Occipital lobe (tissue), 3 donors: ENCODE measurements at places on chromosomes 6 and 20.
A peak's percentile ranks its signal among the peaks of the same experiment; 100 is the strongest.

DNA sequence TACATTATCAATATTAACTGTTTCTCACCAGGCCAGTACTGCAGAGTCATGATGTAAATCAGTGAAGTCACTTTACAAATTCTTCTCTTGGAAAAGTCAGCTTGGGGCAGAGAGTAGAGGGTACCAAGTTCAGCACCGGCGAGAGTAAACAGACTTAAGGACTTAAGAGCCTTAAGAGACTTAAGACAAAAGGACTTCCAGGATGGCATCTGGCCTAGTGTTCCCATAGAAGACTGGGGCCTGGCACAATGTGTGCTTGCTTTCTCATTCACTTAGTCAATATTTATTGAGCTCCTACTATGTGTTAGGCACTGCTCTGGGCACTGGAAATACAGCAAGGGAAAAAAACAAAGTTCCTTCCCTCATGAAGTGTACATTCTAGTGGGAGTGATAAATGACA, 1.4 kb upstream of the SNPH start:
- DNase-seq = no peak

DNA sequence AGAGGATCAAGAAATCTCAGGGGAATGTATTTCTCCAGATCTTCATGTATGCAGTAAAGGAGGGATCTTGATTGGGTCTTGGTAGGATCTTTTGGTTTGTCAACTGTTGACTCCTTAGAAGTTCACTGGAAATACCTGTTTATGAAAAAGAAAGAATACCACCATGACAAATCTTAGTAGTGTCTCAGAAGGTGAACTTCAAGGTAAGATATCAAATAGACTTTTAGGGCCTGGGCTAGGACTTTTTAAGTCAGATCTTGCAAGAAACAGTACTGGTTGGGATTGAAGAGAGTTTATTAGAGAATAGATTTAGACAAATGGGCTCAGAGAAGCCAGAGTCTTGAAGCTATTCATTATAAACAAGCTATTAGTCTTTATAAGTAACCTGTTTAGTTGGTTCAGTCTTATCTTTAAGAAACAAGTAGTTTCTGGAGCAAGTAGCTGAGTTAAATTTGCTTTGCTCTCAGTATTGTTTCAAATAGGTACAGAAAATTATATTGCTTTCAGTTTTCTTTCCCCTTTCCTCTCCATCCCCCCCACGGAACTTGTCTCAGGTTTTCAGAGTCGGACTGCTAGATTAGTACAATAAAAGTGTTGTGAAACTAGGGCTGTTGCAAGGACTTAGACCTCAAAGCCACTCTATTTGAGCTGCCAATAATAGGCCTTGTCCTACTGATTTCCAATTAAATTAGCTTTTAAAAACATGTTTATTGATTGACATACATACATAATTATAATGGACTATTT, 529.1 kb upstream of the CITED2 start:
- no peak for DNase-seq

- no peak for DNase-seq
Measured at GRCh38 chr6:170132011-170132521, 158.8 kb downstream of the DLL1 start.

- DNase-seq = no peak
Measured at GRCh38 chr6:110529907-110530306, 53.5 kb upstream of the SLC22A16 start.

DNA sequence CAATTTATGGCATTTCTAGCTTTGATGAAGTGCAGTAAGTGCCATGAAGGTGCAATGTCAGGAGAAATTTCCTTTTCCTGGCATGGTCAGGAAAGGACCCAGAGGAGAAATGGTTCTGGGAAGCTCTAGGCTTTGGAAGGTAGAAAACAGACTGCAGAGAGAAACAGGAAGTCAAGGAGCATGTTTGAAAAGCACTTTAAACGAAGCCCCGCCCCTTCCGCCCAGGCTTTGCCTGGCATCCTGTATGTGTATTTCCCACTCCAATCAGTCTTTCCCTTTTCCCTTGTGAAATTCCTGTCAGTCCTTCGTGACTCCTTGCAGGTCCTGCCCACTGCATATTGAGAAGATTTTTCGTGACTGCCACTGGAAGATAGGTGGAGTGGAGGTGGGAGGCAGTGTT, 320.9 kb upstream of the SASH1 start:
- no peak for DNase-seq

GRCh38 chr6:21327326-21328112, 266.0 kb upstream of the SOX4 start:
- DNase-seq = no peak

DNA sequence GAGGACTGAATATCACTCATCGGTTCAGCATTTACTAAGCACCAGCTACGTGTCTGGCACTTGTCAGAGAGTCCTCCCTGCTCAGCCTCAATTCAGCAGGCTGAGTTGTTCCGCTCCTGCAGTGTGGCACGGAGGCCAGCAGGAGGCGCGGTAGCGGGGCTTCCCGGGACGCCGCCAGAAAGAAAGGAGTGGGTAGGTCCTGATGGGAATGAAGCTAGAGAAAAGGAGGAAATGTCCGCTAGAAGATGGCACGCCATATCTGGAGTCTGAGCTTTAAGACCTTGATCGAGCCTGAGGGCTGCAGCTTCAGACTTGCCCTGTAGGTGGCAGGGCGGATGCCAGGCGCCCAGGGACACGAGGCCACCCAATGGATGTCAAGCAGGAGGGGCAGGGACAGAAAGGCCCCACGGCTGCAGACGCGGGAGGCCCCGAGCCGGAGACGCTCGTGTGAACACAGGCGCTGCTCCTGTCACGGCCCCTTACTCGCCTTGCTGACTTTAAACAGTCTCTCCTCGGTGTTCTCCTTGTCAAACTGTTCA, 18.7 kb downstream of the SERPINB6 start:
- DNase-seq = peak; percentile 42

DNA sequence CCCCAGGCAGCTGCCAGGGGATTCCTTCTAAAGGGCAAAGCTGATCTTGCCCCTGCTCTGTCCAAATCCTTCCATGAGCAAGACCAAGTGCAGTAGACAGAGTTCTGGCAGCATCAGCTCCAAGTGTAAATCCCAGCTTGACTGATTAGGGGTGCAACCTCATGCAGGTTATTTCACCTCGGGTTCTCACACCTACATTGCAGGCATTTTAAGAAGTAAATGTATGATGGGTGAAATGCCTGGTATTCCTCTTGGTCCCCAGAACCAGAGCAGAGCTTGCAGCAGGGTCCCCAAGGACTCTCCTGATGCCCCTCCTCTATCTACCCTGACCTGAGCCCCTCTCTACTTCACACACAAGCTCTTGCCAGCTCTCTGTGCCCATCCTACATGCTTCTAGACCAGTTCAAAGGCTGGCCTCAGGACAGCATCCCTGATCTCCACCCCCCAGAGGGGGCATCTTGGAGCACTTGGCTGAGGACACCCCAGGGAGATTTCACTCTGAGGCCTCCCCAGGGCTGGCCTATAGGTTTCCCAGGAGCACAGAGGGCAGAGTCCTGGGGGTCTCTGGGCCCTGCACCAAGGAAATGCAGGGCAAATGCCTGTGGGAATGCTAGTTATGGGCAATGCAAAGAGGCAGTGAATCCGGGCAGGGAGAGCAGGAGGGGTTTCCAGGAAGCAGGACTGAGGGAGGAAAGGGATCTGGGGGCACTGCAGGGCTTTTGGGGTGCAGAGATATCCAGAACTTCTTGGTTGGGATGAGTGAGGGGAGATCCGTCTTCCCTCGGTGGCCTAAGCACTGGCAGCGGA, 1.0 kb downstream of the LZTS3 start:
- DNase-seq = no peak

DNA sequence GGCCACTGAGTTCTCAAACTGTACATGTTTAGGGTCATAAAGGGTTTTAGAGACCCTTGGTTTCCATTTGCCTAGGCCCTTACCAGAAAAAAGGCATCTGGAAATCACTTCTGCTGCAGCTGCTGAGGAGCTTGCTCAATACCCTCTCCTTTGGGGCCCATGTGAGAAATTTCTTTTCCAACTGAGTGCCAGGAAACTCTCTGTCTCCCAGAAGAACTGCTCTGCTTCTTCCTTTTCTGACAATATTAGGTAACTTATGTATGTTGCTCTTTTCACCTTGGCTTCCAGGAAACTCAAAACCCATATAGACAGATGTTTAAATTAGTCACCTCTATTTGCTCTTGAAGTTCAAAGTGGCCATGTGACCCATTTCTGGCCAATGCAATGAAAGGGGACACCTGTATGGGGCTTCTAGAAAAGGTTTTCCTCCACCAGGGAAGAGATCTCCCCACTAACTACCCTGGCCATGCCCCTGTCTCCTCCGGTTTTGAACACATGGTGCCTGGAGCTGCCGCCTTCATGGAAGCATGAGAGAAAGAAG, 121.6 kb downstream of the PREX1 start:
- DNase-seq = no peak

- DNase-seq = no peak
Measured at GRCh38 chr6:136149311-136149710, 100.8 kb downstream of the MTFR2 start.

- no peak for DNase-seq
Measured at GRCh38 chr6:21438986-21439352, 154.6 kb upstream of the SOX4 start.

DNA sequence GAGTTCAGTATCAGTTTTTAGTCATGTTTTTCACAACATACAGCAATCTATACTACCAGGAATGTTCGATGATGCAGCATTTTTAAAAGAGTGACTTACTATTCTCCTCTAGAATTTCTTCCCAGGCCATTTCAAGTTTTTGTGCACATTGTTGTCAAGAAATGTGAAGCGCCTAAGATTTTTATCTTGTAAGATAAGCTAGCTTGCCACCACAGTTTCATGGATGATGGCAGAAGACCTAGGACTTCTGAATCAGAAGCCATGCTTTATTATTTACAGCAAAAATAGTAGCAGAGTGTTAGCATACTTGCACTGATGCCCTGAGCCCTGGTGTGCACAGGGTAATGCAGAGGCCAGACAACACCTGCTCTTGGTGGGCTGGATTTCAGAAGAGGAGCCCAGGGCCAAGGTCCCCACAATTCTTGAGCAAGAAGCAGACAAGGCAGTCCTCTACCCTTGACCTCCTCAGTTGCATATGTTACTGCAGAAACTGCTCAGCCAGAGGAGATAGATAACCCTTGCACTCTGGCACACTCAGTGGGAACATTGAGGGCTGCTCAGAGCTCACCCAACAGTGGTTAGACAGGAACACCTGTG, 99.2 kb downstream of the QKI start:
- DNase-seq = no peak

DNA sequence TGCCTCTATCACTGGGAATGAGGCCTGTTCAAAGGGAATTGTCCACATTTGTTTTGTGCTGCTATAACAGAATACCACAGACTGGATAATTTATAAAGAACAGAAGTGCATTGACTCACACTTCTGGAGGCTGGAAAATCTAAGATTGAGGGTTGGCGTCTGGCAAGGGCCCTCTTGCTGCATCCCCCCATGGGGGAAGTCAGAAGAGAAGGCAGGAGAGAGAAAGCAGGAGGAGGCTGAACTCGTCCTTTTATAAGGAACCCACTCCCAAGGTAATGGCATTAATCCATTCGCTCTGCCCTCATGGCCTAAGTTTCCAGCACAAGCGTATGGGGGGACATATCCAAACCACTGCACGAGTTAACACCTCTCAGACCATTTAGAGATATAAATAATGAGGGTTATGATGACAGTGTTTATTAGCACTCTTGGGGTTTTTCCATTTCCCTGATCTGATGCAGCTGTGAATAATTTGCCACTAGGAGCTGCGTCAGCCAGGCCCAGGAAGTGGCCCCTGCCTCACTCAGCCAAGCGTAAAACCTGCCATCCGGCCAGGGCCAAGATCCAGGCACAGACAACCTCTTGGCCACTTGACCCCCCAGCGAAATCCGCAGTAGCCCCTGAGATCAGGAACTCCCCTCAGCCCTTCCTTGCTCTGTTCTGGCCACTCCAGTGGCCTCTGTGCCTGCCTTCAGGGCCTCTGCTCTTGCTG, 14.2 kb upstream of the SLCO4A1 start:
- no peak for DNase-seq

DNA sequence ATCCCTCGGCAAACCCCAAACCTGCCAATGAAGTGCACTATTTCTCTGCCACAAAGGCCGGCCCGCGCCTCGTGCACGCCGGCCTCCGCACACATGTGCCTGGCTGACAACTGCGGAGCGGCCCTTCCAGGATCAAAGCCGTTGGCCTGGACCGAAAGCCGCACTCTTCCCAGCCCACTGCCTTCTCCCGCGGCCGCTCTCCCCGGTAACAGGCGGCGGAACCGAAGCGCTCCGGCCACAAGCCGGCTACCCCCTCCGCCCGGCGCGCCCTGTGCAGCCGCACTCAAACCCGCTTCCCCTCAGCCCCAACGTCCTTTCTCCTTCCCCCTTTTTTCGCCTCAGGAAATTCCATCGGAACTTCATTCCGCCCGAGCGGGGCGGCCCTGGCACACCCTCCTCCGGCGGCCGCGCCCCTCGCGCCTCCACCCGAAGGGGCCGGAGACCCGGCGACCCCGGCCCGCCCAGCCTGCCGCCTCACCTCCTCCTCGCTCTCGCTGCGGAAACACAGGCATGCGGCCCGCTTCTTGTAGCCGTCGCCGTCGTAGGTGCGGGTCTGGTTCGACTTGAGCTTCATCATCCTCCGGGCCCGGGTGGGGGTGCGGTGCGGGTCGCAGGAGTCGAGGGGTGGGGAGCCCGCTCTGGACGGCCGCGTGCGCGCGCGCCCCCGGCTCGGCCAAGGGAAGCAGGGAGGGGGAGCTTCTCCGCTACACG, 528 bp downstream of the NUDT3 start:
- peak; percentile 41 for DNase-seq

DNA sequence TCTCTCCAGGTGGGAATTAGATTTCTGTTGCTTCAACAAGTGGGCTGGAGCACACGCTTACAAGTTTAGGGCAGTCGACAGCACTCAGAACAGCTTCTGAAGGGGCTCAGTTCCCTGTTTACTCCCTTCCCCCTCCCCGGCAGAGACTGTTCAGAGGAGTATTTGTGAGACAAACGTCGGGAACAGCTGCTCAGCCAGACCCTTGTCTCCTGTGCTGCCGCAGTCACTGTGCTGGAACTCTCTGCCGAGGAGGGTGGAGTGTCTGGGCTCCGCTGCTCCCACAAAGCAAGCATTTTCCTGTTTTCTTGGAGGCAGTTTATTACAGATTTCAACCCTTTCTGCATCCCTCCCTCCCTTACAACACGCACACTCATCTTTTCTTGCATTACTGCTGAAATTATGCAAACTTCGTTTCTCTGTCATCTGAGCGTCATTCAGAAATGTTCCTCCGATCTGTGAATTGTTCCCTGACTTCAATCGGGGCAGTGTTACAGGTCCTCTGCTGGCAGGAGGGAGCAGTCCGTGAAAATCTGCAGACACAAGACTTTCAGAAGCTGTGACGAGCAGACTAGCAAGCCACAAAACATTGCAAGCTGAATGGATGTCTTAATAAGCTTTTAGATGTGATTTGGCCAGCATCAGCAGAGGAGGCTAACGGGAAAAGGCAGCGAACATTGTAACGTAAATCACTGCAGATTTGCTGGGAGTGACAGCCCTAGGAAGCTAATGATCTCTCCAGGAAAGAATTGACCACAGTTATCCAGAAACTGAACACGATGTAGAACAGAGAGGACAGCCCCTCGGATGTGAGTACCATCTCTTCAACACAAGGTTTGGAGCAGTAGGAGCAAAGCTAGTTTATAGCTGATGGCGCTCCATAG, 76.2 kb downstream of the LYRM2 start:
- DNase-seq = peak; percentile 62

- DNase-seq = no peak
Measured at GRCh38 chr6:38259736-38260135, 380.0 kb downstream of the BTBD9 start.

- no peak for DNase-seq
Measured at GRCh38 chr6:26657256-26657655, 2.3 kb downstream of the ZNF322 start.

GRCh38 chr20:50146732-50147662, 6.5 kb downstream of the PEDS1 start:
- no peak for DNase-seq

- DNase-seq = peak; percentile 66
Measured at GRCh38 chr6:34465531-34466241, at the start of gene PACSIN1. Gene PACSIN1 (plus strand): TSS chr6:34466076. CDS start chr6:34526306, 60,230 bp downstream.
